Activated CD4-positive, alpha-beta T cell treated with anti-CD3 and anti-CD28 coated beads, Interleukin-2, amount 50 U/mL, for 16 hours (primary cell): ENCODE measurements at places on chromosomes 16 and 17.

GRCh38 chr17:45990886-45991285 lies 8.2 kb upstream of the STH start:
- DNase-seq = no peak

GRCh38 chr16:3030222-3031212 lies 6.2 kb downstream of the BICDL2 start:
- no peak for DNase-seq

- DNase-seq = no peak
Measured at GRCh38 chr16:79261481-79261940, 339.0 kb downstream of the MAF start.

- no peak for DNase-seq
Measured at GRCh38 chr16:58047557-58048348, 22.2 kb downstream of the MMP15 start.

DNA sequence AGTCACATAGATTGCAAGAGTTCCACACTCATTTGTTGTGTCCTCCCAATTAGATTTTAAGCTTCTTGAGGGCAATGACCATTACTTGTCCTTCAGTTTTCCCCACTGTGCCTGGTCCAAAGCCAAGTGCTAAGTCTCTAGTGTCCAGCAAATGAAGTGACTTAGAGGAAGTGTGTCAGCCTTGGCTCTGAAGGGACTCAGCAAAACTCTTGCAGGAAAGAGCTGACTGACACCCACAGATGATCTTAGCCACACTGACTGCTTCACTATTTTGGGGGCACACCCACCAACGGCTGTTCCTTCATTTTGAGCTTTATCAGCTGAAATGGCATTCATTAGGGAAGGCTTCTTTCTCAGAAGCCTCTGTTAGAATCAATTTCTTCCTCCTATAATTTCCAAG lies 358.1 kb downstream of the UTP18 start:
- no peak for DNase-seq

GRCh38 chr17:43126911-43127290 lies 1.7 kb upstream of the BRCA1 start:
- DNase-seq = no peak

DNA sequence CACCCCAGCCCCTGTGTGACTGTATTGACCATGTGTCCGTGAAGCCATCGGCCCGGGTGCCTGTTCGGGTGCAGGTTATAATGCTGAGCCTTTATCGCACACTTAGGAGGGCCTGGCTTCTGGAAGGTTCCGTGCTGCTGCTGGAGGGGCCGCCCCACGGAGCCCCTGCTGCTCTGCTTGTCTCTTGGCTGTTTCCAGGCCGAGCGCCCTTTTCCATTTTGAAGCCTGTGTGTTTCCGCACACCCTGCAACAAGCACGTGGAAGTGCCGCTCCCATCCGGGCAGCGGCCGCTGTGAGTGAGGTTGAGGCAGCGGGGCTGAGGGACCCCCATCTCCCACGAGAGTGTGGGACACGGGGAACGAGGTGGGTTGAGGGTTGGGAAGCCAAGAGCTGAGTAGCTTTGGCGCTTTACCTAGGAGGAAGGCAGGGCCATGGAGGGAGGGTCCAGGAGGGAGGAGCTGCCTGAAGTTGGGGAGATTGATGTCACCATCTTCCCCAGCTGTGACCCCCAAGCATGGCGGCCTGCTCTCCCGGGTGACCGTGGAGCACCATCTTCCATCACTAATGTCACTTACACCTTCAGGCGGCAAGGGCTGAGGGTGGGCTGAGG lies 200.1 kb upstream of the GSE1 start:
- no peak for DNase-seq

DNA sequence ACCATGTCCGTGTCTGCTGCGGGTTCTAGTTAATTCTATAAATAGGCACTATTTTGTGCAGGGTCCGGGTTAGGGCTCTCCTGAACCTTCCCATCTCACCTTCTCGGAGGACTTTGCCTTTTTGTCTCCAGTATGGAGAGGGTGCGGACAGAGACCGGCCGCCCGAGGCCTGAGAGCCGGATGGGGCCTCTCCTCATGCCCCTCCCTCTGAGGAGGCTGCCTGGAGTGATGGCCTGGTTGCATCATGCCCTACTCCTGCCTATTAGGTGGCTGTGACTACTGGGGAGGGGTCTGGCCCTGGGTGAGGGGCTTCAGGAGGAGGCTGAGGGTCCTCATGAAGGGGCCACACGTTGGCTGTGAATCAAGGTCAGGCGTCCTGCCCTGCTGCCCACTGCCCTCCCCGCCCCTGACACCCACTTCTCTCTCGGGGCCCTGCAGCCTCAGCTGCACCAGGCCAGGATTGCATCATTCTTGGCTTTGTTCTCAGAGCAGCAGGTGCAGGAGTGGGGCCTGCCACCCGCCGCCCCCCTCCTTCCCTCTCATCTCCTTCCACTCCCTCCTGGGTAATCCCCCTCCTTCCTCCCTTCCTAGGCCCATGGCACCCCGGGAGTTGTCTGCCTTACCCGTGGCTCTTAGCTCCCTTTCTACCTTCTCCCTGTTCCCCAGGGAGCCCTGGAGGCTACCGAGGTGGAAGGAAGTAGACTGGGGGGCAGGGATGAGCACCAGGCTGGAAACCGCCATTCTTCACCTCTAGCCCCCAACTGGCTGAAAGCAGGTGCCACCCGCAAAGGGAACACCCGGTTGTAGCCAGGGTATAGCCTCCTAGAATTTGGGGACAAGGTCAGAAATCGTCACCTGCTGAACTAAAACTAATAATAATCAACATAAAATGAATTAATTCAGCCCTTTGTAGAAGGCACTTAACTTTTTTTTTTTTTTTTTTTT lies 12.7 kb upstream of the ARHGAP23 start:
- peak; percentile 26 for DNase-seq

DNA sequence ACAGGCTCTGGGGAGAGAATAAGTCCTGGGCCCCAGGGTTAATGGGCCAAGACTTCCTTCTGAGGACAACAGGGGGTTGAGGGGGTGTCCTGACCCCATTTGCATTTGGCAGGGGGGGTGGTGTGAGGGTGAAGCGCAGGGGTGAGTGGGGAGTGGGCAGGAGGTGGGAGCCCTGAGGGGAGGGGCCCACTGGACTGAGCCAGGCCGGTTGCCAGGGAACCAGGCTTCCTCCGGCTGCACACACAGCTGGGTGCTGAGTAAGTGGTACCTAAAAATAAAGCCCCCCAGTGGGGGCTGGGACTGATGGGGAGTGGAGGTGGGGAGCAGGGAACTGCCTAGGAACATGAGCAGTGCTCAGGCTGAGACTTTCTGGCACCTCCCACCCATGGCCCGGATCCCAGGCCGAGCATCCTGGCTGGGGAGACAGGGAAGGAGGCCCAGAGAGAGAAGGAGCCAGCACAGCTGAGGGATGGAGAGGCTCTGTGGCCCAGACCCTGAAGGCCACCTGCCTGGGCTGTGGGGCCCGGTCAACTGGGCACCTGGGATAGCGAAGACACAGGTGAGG lies 7.5 kb upstream of the RASD1 start:
- no peak for DNase-seq

- DNase-seq = no peak
Measured at GRCh38 chr17:37092701-37093100, 143.9 kb downstream of the AATF start.

DNA sequence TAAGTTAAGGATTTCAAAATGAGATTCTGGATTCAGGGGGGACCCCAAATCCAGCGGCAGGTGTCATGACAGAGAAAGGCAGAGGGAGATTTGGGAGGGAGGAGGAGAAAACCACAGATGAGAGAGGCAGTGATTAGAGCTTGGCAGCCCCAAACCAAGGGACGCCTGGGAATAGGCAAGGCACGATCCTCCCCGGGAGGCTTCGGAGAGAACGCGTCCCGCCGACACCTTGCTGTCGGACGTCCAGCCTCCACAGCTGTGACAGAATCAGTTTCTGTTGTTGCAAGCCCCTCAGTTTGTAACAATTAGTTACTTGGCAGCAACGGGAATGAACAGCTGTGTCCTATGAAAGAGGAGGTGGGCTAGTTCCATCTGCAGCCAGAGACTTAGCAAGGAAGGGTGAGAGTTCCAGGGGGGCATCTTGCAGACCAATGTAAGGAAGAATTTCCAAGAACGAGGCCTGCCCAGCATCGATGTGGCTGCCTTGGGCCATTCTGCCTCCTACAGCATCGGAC lies 110.7 kb upstream of the SDK2 start:
- DNase-seq = no peak

DNA sequence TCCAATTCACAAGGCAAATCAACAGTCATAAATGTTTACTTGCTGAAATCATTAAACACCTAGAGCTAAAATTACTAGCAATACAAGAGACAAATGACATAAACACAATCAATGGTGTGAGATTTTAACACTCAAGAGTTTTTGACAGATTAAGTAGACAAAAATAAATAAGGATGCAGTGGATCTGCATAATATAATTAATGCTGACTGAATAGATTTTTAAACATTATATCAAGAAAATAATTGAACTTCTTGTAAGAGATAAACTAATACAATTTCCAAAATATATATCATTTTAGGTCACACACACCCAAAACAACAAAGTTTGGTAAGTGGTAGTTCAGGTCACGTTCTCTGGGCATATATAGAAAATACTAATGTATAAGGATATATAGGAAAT lies 322.6 kb upstream of the XYLT1 start:
- DNase-seq = no peak

DNA sequence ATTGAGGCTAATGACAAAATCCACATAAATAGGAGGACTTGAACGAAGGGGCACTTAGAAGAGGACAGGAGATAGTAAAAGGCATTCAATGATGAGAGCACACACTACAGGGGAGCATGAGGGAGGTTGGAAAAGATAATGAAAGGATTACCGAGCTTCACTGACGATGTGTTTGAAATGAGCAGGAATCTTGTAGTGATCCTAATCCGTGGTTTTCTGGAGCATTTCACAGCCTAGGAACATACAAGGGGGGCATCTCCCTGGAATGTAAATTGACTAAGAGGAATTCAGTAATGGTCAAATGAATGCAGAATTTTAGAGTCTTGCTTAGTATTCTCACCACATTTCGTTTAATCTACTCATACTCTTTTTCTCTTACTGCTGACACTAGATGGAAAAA lies 5.2 kb downstream of the ATMIN start:
- DNase-seq = no peak

- no peak for DNase-seq
Measured at GRCh38 chr16:83138976-83139690, 512.4 kb downstream of the CDH13 start.

DNA sequence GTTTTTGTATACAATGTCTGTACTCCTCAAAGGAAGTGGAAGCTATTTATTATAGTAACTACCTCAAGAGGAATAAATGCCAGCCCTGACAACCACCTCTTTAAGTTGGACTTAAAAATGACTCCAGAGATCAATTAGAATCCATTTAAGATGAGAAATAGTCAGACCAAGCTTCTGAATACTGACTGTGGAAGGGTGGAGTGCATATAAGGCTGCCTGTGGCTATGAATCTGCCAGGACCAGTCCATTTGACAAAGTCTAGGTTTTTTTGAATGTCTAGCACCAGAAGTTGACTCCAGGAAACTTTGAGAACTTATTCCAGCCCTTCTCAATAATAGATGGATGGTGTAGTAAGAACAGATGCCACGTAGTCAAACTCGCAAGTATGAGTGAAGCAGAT lies 15.0 kb downstream of the OGFOD1 start:
- no peak for DNase-seq

- no peak for DNase-seq
Measured at GRCh38 chr16:4373909-4374742, 2.5 kb downstream of the VASN start.

DNA sequence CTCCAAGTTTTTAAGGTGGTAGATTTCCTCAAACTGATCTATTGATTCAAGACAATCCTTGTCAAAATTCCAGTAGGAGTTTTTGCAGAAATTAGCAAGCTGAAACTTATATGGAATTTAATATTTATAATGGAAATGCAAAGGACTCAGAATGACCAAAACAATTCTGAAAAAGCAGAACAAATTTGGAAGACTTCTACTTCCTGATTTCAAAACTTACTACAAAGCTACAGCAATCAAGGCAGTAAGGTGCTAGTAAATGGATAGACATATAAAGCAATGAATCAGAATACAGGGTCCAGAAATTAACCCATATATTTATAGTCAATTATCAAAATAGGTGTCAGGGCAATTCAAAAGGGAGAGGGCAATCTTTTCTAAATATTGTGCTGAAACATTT lies 11.8 kb upstream of the IL21R start:
- no peak for DNase-seq

GRCh38 chr16:69851491-69852240 lies 89.5 kb downstream of the WWP2 start:
- no peak for DNase-seq

DNA sequence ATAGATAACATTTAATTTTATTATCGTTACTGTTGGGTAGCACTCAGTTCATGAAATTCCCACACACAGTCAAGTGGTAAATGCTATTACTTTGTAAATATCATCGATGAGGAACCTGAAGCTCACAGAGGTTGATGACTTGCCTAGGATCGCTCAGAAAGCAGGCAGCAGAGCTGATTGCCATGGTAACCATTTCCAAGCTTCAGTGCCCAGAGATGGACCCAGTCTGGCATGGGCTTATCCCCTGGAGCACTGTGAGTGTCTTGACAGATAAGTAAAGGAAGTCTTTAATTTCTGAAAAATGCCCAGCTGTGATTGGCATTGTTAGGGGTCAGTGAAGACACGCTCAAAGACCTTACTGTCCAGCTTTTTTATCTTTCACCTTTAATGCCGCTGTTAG lies 95.0 kb downstream of the PRKCB start:
- DNase-seq = no peak

GRCh38 chr17:81814748-81815645 lies 11.0 kb downstream of the GCGR start:
- DNase-seq = no peak

GRCh38 chr17:75848523-75849278 lies 4.5 kb upstream of the UNC13D start:
- DNase-seq = peak; percentile 74

- DNase-seq = no peak
Measured at GRCh38 chr17:68870976-68871375, 84.2 kb downstream of the ABCA8 start.

DNA sequence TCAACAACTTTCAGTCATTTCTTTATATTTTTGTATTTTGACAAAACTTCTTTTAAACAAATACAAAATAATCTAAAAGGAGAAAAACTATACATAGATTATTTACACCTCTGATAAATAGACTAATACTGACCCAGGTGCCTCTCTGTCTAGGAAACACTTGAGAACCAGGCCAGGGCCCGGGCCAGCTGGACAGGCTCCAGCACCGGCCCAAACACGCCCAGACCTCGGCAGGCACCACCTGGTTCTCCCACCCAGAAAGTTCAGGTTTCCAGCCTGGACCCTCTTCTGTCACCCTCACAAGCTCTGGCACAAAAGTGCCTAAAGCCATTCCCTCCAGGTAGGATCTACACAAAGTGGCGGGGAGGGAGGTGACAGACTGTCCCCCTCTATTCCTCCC lies 97.0 kb upstream of the DNAH17 start:
- no peak for DNase-seq
